Parietal lobe (tissue), 2 donors: ENCODE measurements at places on chromosomes 6 and 20. TPM values are rescaled to one million over a fixed set of nuclear protein-coding genes. Genes with fewer than 3 reads are reported as not detected.

SPO11 gene
- total RNA-seq = not detected

KCNK15 gene
- not detected for total RNA-seq

NINL gene
- 46.6 TPM for total RNA-seq

ZNF322 gene
- total RNA-seq = 35.7 TPM

KIAA1755 gene
- 2.8 TPM for total RNA-seq

SLC4A11 gene
- not detected for total RNA-seq

CCM2L gene
- 2.8 TPM for total RNA-seq

TFAP2D gene
- not detected for total RNA-seq

SCUBE3 gene
- total RNA-seq = 2.8 TPM

MSH5 gene
- 14.1 TPM for total RNA-seq

TSPYL4 gene
- total RNA-seq = 81.7 TPM

NR2E1 gene
- total RNA-seq = 13.5 TPM

MYCT1 gene
- 2.2 TPM for total RNA-seq

OLIG3 gene
- total RNA-seq = not detected

TPBG gene
- 2.2 TPM for total RNA-seq

HLA-DQA1 gene
- total RNA-seq = not detected

SEL1L2 gene
- 2.2 TPM for total RNA-seq

FGD2 gene
- 2.2 TPM for total RNA-seq

UBD gene
- total RNA-seq = not detected

MROH8 gene
- 4.4 TPM for total RNA-seq

PHACTR1 gene
- total RNA-seq = 90.5 TPM
